ENCODE measurements at places on chromosomes 6 and 20.
A peak's percentile ranks its signal among the peaks of the same experiment; 100 is the strongest.

- DNase-seq: peak; percentile 17
Observed at GRCh38 chr6:108921547-108922361, 73.5 kb downstream of the ARMC2 start.

- DNase-seq: no peak
Observed at GRCh38 chr20:52975029-52975732, 3.0 kb downstream of the TSHZ2 start.

DNA sequence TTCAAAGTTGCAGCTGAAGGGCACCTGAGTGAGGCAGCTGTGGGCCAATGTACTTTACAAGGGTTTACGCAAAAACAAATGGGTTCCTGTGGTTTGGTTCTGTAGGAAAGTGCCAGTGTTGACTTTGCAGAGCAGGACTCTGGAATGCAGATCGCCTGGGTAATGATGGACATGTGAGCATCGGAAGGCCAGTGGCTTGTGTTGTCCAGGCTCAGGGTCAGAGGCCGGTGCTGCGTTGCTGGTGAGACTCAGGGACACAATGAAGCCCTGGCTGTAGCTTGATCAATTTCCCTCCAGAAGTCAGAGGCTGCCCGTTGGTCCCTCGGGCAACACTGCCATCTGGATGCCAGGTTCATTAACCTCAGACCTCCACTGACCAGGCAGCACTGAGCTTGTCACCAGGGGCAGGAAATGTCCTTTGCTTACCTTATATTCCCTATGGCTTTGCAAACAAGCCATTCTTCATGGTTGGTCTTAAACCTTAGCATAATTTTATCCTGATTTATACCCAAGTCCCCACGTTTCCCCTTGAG is 753.4 kb downstream of the QKI start:
- no peak for DNase-seq

DNA sequence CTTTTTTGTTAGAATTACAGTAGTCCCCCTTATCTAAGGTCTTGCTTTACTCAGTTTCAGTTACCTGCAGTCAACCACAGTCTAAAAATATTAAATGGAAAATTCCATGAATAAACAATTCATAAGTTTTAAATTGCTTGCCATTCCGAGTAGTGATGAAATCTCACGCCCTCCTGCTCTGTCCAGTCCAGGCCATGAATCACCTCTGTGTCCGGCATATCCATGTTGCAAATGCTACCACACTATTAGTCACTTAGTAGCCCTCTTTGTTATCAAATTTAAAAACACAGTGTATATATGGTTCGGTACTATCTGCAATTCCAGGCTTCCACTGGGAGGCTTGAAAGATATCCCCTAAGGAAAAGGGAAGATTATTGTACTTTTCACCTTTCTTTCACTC is 164.6 kb upstream of the FAM83B start:
- no peak for DNase-seq

- no peak for DNase-seq
Observed at GRCh38 chr6:163460307-163460782, 45.8 kb downstream of the QKI start.

- no peak for DNase-seq
Observed at GRCh38 chr6:85569323-85569722, 24.3 kb downstream of the SNX14 start.

DNA sequence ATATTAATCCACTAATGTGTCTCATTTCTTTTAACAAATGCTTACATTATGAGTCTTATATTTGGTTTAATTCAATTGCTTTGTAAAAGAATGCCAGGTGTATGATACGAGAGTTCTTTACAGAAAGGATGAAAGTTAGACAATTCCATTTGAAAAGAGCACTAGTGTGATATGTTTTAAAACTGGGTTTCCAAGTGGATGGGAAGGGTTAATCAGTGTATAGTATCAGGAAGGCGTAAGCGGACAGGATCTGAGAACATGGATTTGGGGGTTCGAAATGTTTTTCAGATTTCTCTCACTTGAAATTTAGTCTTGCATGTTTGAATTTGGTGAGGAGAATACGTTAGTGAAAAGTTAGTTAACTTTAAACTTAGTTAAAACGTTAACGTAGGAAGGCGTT is 2.6 kb downstream of the FOXO3 start:
- no peak for DNase-seq

- no peak for DNase-seq
Observed at GRCh38 chr6:142569676-142570075, 267.9 kb downstream of the ADGRG6 start.

Data from left kidney (tissue), 8 donors.